Stimulated activated CD8-positive, alpha-beta memory T cell treated with anti-CD3 and anti-CD28 coated beads, Interleukin-7, amount 100 ng/mL, for 1 hour (primary cell): ENCODE measurements at places on chromosomes 5 and 9.

DNA sequence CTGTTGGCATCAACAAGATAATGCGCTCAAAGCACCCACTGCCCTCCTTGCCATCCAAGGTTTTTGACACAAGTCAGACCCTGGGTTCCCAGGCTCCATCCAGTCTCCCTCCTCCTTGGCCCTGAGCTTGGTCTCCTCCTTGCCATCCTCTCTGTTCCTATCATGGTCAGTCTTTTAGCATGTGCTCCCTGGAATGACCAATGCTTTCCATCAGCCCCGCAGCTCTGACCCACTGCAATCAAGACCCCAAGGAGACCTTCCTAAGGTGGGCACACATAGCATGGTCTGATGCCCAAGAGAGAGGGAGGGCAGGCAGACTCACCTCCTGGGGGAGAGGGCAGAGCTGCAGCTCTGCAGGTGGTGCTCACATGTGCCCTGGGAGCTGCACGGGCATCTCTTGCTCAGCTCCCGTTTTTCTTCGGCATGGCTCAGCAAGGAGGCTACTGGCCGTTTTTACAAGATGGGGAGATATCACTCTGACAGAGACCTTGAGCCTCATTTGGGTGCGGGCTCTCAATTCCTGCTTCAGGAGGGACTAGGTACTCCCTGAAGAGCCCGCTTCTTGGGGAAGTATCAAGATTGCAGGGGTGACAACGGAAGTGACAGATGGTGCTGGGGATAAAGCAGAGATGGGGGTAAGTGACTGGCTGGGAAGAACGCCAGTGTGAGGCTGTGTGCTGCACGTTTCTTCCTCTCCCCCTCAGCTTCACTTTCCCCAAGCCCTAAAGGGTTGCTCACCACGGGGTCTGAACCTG lies 3.3 kb downstream of the SEPTIN8 start:
- no peak for DNase-seq

DNA sequence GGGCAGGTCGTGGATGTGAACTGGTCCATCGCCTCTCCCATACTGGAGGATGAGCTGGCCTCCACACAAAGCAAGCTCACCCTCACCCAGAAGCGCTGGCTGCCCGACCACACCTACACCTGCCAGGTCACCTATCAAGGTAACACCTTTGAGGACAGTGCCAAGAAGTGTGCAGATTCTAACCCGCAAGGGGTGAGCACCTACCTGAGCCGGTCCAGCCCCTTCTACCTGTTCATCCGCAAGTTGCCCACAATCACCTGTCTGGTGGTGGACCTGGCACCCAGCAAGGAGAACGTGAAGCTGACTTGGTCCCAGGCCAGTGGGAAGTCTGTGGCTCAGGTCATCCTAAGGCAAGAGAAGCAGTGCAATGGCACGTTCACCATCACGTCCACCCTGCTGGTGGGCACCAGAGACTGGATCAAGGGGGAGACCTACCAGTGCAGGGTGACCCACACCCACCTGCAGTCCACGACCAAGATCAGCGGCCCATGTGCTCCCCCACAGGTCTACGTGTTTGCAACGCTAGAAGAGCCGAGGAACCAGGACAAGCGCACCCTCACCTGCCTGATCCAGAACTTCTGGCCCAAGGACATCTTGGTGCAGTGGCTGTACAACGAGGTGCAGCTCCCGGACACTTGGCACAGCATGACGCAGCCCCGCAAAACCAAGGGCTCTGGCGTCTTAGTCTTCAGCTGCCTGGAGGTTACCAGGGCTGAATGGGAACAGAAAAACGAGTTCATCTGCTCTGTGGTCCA lies 71.3 kb downstream of the INSL6 start:
- no peak for DNase-seq

GRCh38 chr5:39419796-39420195 lies 5.0 kb downstream of the DAB2 start:
- DNase-seq = no peak

DNA sequence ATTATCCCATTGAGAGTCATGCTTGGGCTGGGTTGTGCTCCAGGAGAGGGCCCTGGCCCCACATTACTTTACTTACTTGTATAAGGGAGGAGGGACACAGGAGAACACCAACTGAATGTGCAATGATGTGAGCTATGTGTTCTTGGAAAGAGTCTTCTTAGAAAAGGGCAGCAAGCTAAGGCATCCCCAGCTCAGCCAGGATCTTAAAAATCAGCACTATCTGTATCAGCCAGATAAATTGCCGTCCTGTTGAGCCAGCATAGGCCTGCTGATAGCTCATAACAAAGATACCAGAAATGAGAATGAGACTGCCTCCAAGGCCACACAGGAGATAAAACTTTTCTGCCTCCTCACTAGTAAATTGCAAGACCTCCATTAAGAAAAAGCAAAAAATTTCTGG lies 357.5 kb downstream of the CAAP1 start:
- DNase-seq = no peak

GRCh38 chr5:37751227-37751626 lies 88.6 kb downstream of the GDNF start:
- DNase-seq = no peak

GRCh38 chr5:173717959-173718358 lies 101.5 kb upstream of the BOD1 start:
- DNase-seq = no peak

GRCh38 chr9:81259896-81260295 lies 429.5 kb downstream of the TLE1 start:
- no peak for DNase-seq

GRCh38 chr5:57844410-57844809 lies 361.8 kb upstream of the ACTBL2 start:
- DNase-seq = no peak

GRCh38 chr5:141876628-141877355 lies 1.4 kb downstream of the PCDH1 start:
- no peak for DNase-seq

DNA sequence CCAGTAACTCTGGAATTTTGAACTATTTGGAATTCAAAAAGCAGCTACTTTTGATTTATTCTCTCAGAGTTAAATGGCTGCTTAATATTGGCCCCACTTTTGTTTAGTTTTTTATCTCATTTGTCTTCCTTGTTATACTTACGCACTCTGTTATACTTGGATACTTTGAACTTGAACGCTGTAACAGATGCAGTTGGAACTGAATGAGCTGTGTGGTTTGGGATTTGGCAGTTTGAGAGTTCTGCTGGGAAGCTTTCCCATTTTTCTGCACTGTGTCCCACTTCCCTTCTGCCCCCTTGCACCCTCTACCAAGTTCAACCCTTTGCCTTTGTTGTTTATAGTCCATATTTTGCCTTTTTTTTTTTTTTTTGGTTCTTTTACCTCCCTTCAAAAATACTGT lies 3.8 kb downstream of the RHOBTB3 start:
- no peak for DNase-seq

- DNase-seq = no peak
These were observed 169.6 kb downstream of the RORB start for GRCh38 chr9:74666625-74667316.

GRCh38 chr9:121743441-121744001 lies 92.1 kb downstream of the DAB2IP start:
- no peak for DNase-seq

DNA sequence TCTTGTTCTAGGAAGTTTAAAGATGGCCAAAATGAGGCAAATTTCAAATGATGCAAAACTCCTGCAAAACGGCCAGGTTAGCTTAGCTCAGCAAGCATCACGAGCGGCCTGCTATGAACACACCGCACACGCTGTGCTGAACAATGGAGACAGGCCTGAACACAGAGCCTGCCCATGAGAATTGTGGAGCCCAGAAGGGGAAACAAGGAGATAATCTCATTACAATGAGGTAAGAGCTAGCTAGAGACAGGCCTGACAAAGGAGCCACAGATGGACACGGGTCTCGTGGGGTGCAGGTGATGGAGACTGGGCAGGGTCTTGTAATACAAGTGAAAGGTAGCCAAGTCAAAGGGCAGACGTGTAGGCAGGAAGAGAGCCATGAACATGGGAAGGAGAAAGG lies 50.2 kb downstream of the PSMB7 start:
- DNase-seq = no peak

- DNase-seq = no peak
These were observed 10.9 kb downstream of the LHX2 start for GRCh38 chr9:124022201-124023121.

- DNase-seq = no peak
These were observed 595.0 kb upstream of the ZNF608 start for GRCh38 chr5:125341436-125341835.

DNA sequence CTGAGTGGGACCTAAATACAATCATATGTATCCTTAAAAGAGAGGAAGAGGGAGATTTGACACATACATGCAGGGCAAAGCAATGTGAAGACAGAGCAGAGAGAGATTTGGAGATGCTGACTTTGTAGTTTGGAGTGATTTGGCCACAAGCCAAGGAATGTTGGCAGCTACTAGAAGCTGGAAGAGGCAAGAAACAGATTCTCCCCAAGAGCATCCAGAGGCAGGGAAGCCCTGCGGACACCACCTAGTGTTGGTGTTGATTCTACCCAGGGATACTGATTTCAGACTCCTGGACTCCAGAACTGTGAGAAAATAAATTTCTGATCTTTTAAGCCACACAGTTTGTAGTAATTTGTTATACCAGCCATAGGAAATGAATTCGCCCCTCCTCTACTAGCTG lies 64.9 kb upstream of the OSMR start:
- DNase-seq = no peak

- no peak for DNase-seq
These were observed 391.2 kb upstream of the NUDT12 start for GRCh38 chr5:103953601-103954382.

DNA sequence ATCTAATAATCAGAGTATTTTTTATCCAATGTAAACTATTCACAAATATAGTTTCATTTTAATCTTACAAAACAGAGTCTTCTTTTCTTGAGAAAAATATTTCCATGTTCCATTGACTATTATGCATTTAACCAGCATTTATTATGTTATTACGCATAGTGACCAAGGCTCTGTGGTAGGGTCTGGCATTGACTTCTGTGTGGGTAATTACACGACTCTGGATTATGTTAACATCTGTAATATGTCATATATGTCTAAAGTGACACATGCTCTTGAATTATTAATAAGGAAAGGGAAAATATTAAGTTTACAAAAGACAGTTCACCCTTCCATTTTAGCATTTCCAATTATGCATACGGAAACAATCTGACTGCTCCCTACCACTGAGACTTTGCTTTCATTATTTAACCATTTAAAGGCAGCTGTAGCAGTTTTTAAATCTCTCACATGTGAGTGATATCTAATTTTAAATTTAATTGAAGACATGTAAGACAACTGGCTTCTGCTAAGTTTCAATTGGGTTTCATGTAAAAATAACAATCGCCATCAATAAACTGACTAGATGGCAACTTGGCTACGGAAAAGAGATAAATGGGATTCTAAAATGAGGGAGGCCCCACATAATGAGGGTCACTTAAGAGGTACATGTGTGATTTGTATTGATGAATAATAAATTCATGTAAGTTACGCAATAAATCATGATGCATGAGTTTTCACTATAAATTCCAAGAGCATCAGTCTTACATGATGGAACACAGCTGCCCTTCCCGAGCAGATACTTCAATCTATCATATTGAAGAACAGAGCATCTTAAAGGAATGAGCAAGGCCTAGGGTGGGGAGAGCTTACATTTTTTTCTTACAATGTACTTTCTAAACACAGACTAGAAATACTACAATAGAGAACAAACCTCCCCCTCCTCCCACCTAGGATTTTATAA lies 1056.8 kb downstream of the MAT2B start:
- DNase-seq = no peak

DNA sequence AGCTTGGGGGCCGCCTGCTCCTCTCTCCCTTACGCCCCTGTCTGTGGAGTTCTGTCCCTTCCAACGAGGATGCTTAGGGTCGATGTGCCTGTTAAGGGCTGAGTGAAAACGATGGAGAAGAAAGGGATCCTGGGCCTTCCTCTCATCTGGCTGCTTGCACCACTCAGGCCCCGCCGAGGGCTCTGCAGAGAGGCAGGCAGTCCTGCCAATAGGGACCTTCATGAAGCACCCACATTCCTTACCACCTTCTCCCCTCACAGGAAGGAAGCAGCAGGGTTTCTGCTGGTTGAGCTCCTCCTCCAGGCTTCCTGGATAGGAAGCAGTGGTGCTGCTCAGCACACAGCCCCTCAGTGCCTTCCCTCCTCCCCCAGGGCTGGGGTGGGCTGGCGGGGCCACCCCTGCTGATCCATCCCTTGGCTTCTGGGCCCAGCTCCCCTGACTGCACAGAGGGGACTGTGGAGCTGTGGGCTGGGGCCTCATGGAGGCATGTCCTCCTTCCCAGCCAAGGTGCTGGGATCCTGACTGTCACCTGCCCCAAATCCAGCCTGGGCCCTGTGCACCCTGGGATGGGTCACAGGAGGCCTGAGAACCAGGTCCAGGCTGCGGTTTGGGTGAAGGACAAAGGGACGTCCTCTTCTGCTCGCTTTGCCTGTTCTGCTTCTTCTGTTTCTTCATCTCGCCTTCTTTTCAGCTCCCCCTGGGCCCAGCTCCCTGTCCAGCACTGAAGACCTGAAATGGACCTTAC lies 50.5 kb downstream of the AHRR start:
- no peak for DNase-seq

- no peak for DNase-seq
These were observed 13.7 kb downstream of the IL31RA start for GRCh38 chr5:55864606-55865541.

DNA sequence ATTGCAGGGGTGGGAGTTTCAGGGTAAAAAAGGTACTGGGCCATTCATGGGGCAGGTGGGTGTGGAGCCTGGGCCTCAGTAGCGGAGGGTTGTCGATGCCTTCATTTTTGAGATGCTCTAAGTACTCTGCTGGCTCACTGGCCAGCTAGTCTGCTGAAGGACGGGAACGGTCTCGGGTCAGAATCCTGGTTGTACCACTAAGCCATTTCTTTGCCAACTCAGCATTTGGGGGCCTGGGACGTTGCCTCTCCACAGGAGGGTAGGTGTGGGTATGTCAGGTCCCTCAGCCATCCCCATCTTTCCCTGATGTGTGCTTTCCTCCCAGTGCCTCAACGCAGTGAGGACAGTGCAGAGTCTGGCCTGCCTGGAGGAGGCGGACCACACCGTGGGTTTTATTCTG lies 25.1 kb downstream of the SH3GLB2 start:
- no peak for DNase-seq

DNA sequence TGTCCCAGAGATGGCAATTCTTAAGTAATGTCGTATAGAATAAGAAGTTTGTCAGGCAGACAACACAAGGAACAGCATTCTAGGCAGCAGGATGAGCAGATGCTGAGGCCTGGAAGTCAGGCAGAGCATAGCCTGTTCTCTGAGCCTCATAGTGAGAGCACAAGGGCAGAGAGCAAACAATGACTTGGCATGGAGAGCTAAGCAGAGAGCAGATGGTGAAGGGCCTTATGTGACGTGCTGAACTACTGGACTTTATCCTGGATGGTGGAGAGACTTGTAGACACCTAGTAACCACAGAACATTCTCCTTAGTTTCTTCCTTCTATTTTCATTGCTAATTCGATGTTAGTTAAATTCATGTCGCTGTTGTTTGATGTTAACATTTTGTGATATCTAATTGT lies 60.1 kb downstream of the KCTD16 start:
- no peak for DNase-seq

DNA sequence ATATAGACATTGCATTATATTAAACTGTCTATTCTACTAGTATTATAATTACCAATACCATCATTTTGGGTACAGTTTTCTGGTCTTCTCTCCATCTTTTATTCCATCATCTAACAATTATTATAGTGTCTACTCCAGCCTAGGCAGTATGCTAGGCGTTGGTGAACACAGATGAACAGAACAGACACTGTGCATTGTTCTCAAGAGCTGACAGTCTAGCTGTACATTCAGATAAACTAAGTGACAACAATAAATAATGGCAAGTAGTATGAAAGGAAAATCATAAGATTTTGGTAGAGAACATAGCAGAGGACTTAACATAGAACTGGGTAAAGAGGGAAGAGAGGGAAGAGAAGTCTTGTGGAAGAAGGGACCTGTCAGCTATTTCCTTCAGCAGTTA lies 12.5 kb upstream of the SGCD start:
- no peak for DNase-seq
